GM23338 (cell line): ENCODE measurements at places on chromosomes 7 and 10.

- DNase-seq = no peak
Measured at GRCh38 chr7:104225451-104225850, 17.6 kb upstream of the ORC5 start.

- DNase-seq = no peak
Measured at GRCh38 chr7:29053105-29053872, 93.0 kb downstream of the CPVL start.

DNA sequence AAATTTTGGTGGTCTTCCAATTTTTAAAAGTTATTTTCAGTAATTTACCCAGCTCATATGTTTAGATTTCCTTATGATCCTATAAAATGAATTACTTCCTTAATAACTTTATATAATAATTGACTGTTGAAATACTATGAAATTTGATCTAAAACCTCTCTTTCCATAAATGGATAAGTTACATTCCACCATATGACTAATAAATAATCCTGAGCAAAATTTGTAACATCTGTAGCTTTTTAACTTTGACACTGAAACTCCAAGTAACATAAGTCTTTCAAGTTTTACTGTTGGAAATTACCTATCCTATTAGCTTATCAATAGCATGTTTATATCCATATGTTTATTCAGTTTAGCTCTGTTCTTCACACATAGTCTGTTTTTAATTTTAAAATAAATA is 85.3 kb downstream of the HECTD2 start:
- DNase-seq = no peak

DNA sequence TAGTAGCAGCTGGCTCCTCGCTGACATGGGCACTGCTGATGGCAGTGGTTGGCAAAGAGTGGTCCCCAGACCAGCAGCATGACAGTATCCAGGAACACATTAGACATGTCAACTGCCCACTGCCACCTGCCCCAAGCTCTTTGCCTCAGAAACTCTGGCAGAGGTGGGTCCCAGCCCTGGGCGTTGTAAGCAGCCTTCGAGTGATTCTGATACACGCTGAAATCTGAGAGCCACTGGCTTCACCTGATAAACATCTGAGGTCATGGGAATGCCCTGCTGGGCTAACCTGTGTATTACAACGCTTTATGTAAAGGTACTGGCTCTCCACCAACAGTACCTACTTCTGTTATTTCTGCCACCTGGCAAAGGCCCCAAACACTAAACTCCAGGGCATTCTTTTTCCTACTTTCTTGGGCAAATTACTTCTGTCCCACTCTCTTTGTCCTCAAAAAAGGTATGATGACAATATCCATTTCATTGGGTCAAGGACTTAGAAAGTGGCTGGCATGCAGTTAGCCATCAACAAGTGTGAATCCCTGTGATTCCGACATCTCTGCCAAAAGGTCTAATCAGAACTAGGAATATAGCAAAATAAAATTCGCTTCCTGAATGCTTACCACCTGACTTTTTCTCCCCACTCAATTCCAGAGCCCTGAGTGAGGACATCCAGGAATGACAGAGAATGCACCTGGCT is 9.2 kb downstream of the SGMS1 start:
- DNase-seq = peak; percentile 94

DNA sequence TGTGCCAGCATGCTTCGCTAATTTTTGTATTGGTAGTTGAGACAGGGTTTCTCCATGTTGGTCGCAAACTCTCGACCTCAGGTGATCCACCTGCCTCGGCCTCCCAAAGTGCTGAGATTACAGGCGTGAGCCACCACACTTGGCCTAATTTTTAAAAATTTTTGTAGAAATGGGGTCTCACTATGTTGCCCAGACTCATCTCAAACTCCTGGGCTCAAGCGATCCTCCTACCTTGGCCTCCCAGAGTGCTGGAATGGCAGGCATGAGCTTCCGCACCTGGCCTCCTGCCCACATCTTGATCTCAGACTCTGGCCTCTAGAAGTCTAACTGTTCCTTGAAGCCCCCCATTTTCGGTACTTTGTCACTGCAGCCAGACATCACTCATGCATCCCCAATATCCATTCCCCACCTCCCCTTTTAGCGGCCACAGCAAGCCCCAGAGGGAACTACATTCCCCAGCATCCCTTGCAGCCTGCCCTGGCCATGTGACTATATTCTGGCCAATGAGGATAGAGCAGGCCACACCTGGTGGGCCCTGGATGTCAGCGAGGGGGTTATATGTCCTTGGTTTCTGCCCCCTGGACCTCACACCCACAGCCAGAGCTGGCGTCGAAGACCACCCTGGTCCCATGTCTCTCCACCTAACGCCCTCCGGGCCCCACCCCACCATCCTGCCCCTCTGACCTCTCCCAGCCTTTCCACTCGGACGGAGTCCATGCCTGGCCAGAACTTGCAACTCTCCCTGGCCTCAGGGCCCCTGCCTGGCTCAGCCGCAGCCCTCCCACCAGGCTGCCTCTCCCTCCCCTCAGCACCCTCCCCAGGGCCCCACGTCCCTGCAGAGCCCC is 33.8 kb downstream of the MICALL2 start:
- DNase-seq = peak; percentile 73

DNA sequence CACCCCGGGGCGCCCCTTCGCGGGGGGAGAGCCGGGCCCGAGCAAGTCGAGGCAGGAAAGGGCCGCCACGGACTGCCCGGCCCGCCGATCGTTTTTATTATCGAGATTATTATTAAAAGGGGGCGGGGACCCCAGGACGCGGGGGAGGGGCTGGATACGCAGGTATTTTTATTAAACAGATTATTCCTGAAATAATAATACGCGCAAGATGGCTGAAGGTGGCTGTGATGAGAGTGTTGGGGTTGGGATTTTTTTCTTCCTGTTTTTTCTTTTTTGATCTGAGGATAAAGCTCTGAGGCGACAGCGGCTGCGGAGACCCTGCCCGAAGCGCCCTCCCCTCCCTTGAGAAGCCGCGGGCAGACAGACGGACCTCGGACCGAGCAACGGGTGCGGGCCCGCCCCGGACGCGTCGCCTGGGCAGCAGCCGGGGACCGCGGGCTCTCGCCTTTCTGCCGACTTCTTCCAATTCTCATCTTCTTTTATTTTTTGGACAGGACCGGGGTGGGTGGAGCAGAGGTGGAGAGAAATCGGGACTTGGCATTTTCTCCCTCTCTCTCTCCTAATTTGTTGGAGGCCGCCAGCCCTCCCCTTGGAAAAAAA is 1.4 kb upstream of the TRIM8 start:
- peak; percentile 61 for DNase-seq

DNA sequence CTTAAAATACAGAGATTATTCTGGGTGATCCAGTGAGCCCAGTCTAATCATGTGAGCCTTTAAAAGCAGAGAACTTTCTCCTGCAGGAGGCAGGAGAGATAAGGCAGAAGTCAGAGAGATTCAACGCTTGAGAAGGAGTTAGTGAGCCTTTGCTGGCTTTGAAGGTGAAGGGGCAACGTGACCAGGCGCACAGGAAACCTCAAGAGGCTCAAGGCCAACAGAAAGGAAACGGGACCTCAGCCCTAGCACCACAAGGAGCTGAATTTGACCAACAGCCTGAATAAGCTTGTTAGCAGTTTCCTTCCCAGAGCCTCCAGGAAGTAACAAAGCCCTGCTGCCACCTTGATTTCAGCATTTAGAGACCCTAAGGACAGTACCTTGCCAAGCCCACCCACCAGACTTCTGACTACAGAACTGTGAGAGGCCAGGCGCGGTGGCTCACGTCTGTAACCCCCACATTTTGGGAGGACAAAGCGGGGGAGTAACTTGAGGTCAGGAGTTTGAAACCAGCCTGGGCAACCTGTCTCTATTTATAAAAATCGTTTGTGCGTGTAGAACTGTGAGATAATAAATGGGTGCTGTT is 87.3 kb upstream of the KAT6B start:
- peak; percentile 62 for DNase-seq

GRCh38 chr10:69409968-69410367 is 6.8 kb downstream of the TACR2 start:
- no peak for DNase-seq

DNA sequence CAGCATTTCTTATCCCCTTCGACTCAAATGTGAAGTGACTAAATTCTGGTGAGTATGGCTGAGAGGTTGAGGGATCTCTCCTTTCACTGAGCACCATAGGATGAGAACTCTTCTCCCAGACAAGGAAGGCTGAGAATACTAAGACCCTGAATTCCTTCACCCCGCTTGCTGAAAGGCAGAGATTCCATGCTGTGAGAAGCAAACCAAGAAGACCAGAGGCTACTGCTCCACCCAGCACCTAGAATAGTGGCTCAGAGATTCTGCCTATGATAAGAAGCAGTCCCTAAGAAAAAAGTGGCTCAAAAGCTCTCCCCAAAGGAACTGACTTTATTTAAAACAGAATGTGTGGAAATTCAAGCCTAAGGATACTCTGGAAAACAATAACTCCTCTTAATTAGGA is 26.7 kb upstream of the WNT2 start:
- peak; percentile 19 for DNase-seq

DNA sequence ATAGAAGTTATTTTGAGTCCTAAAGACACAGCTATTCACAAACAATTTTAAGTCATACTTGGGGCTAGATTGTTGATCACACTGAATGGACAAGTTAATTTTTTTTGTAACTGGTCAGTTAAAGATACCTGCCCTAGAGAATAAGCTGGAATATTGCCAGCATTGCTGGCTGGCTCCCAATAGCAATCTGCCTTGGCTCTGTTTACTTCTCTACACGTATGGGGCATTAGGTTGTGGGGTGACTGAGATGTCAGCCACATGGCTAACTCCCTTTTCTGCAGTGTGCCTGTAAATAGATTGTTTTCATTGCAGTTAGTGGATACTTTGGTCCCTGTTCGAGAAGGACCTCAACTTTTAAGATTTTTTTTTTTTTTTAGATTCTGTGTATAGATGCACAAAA is 128.2 kb downstream of the SEMA3E start:
- DNase-seq = no peak

GRCh38 chr7:77687747-77688144 is 8.5 kb upstream of the RSBN1L start:
- DNase-seq = peak; percentile 43

GRCh38 chr10:127571386-127571785 is 22.3 kb downstream of the NPS start:
- DNase-seq = no peak

DNA sequence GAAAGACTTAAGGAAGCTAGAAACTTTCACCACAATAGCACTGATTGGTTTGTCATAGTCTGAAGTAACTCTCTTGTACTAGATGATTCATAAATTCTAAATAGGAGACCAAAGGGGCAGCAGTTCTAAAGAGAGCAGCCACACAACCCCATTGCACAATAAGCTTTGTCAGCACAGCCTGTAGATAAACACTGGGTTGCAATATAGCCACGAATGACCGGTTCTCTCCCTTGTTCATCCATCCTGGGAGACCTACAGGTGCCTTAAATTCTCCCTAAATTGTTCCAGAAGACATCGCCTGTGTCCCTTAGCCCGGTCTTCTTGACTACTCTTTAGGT is 167.0 kb downstream of the SNX13 start:
- no peak for DNase-seq

DNA sequence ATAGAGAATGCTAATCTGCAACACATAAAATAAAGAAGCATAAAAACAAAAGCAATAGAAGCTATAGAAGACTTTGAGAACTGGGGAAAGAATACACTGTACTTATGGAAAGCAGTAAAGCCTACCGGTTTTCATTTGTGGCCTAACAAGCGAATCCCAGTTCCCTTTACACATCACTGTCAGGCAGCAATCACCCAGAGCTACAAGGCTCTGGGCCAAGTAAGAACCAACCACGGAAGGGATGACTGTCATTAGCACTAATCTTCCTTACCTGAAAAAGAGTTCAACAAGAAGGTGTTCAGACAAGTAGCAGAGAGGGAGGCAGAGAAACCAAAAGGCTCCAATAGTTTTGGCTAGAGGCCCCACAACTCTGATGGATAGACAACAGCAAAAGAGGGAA is 15.0 kb downstream of the CCDC6 start:
- DNase-seq = no peak

DNA sequence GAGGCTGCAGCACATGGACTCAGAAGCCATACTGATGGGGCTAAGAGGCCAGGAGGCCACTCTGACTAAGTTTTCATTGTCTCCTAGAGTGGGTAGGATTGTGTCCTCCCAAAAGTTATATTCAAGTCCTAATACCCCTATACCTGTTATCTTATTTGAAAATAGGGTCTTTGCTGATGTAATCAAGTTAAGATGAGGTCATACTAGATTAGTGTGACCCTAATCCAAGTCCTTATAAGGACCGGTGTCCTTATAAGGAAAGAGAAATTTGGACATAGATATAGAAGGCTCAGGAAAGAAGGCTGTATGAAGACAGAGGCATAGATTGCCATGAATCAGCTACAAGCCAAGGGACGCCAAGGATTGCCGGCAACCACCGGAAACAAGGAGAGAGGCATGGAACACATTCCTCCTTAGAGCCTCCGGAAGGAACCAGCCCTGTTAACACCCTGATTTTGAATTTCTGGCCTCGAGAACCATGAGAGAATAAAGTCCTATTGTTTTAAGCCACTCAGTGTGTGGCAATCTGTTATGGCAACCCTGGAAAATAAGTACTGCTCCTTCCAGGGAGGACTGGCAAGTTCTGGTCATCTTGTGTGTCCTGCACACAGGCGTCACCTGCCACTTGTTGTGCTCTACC is 157.0 kb downstream of the EMX2 start:
- no peak for DNase-seq

DNA sequence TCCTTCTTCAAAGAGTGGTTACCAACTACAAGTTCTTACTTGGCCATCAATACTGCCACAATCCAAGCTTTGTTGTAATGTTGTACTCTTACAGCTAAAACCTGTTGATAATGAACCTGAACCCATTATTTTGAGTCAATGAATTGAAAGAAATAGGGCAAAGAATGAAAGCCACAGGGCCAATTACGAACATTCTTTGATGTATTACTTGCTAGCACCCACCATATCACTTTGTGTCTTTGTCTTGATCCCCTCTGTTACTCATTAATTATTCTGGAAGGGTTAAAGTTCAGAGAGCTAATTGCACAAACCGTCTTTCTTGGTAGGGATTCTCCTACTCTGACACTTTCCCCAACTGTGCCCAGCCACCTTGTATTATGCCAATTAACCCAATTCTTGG is 53.2 kb upstream of the TFEC start:
- no peak for DNase-seq

DNA sequence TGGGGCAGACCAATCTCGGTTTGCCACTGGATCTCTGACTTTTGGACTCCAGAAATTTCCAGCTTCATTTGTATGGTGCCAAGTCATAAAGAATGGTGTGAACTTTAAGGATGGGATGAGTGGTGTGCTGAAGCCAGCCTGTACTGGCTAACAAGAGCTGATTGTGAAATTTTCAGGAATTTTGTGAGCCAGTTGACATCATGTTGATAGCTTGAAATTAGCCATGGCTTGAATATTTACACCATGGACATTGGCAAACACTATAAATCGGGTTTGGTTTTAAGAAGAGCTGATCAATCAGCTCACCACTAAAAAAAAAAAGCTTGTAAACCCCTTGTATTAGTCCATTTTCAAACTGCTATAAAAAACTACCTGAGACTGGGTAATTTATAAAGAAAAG is 14.1 kb upstream of the MYH16 start:
- DNase-seq = no peak

GRCh38 chr10:34766811-34767494 is 48.1 kb downstream of the PARD3 start:
- DNase-seq = peak; percentile 44

DNA sequence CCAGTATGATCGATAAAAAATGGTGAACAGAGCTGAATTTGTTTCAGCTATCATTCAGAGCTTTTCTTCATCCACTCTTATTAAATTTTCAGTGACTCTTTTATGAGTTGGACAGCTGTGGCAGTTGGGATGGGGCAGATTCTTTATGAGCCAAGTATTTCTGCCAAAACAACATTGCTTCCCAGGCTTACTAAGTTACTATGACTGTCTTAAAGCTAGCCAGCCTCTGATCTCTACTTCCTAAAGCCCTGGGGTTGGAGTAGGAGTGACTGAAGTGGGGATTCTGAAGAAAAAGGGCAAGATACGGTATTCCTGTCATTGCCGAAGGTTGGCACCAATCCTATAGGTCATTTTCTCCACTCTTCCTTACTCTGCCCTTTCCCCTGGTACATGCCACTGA is 12.7 kb downstream of the RPP30 start:
- no peak for DNase-seq
